ENCODE measurements at places on chromosomes 3 and 15.

GRCh38 chr15:70475407-70475781 lies 288.0 kb downstream of the UACA start:
- no peak for DNase-seq

GRCh38 chr15:40471808-40472150 lies 995 bp downstream of the CHST14 start:
- DNase-seq: no peak

DNA sequence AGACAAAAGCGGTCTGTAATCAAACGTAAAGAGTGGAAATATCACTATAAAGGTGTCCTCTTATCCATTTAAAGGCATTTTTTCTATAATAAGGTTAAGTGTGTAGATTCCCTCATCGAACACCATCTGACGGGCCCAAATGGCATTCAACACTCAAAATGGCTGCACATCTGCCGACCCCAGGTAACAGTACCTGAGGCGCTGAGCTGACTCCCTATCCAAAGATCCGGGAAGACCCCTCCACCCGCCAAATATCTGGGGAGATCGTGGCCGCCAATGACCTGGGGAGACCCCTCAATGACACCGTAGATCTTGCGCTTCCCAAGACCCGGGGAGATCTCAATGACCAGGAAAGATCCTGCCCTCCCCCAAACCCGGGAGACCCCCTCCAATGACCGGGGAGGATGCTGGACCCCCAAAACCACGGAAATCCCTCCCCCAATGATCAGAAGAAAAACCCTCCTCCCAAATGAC lies 476 bp downstream of the IP6K2 start:
- DNase-seq: no peak

GRCh38 chr3:123076112-123076495 lies 9.3 kb downstream of the PDIA5 start:
- no peak for DNase-seq

DNA sequence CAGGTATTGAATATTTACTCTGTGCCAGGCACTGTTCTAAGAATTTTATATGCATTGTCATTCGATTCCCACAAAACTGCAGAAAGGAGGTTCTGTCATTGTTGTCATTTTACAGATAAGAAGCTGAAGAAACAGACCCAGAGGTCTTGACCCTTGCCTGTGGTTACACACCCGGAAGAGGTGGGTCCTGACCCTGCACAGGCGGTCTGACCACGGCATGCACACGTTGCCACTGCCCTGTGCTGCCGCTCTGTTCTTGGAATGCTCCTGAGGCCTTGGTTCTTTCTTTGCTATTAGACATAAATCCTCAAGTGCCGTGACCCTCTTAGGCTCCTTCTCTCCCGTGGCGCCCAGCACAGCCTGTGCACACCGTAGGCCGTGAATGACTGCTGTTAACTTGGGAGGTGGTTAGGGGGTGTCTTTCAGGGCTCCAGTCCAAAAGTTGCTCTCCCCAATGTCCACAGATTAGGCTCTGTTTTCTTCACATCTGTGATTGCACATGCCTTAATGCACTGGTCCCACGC lies 74.1 kb upstream of the PLXNA1 start:
- DNase-seq: no peak

DNA sequence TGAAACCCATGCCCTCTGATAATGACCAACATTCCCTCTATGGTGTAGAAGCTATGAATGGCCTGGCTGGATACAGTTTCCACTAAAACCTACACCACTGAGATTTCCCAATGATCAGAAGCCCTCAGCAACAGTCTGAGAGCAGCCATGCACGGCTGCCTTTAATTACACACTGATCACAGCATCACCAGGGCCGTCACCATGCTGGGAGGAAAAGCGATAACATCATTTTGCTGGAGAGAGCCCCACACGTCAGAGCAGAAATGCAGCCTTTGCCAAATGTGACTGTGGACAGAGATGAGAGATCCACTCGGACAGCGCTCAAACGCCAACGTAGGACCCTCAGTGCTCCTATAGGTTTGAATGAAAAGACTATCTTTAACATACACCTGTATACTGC lies 135.0 kb downstream of the XXYLT1 start:
- no peak for DNase-seq

DNA sequence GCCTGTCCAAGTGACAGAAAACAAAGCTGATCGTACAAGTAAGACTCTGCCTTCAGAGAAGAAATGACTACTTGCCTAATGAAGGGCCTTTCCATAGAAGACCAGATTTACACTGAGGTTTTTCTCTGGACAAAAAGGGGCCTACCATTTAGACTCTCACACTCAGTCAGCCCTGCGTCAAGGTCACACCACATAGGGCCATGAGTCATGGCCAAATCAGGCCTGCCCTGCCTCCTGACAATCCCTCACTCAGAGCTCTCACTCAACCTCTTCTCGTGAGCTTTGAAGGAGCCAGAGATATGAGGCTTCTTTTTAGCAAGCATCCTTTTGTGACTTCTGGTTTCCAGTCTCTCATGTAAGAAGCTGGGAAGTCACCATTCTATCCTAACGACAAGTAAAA lies 68.1 kb upstream of the NMNAT3 start:
- no peak for DNase-seq

DNA sequence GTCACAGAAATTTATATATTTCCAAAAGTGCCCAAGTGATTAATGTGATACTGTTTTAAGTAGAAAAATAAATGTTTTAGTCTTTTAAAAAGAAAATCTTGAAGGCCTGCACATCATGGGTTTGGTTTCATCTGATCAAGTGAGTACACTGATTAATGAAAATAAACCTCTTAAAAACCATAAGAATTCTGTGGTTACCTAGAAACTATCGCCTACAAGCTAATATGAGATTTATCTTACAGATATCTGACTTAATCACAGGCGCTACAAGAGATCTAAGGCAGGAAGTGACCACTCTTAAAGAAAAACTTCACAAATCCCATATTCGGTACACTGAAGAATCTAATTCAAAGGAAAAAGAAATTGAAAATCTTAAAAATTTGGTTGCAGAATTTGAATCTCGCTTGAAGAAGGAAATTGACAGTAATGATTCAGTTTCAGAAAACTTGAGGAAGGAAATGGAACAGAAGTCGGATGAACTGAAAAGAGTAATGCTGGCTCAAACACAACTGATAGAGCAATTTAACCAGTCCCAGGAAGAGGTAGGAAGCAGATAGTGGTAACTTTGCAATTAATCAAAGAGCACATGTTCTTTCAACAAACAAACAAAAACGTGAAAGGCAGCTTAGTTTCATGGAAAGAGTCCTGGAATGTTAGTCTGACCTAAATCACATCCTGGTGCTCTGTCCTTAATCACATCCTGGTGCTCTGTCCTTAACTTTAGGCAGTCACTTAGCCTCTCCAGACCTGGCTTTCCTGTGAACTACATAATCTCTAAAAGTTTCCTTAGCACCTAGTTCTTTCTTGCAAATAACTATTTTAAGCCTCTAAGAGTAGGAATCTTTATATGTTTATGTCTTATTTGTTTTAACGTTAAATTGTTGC lies 131.8 kb downstream of the CCNL1 start:
- DNase-seq: no peak

DNA sequence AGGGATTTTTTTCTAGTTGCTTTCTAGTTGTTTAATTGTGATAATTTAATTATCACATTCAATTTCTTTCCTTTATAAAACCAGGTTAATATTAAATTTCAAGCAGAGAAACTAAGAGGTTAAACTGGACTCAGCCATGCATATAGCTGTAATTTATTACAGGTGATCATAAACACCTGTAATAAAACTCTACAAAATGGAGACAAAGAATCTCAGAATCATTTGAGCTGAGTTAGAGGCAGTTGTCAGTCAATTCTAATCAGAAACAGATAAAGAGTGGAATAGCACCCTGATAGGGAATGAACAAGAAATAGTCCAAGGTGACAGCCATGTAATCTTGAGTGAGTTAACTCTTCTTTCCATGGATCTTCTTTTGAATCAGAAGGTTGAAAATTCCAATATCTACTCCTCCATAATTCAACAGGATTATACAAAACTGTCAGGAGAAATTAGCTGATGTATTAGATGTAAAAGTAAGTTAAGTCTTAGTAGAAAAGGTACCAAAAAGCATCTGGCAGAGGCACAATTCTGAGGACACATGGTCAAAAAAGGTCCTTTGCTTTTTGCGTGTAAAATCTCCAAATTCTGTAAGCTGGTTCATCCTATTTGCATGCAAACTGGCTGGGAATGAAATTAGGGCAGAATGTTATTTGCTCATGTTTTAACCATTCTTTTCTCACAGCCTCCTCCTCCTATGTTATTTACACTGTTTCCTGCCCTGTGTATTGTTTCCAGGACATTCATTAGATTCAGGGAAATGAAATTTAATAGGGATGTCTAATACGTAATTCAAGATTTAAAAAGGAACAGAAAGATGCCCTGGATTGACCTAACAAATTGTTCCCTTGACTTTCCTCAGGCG lies 39.4 kb upstream of the B3GNT5 start:
- no peak for DNase-seq

DNA sequence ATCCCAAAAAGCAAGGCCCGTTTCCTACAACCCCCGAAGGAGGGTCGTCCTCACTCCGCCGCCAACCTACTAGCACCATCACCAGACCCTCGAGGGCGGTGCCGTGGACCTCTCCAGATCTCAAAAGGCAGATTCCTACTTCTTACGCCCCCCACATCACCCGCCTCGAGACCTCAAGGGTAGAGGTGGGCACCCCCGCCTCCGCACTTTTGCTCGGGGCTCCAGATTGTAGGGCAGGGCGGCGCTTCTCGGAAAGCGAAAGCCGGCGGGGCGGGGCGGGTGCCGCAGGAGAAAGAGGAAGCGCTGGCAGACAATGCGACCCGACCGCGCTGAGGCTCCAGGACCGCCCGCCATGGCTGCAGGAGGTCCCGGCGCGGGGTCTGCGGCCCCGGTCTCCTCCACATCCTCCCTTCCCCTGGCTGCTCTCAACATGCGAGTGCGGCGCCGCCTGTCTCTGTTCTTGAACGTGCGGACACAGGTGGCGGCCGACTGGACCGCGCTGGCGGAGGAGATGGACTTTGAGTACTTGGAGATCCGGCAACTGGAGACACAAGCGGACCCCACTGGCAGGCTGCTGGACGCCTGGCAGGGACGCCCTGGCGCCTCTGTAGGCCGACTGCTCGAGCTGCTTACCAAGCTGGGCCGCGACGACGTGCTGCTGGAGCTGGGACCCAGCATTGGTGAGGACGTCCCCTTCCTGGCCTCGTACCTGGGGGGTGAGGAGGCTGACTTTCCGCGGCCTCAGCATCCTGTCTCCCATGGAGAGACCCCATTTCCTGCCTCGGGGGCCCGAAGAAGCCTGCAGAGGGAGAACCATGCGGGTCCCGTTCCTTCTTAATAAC lies at the start of gene MYD88:
Gene MYD88, plus strand, starts transcription at position 313 of the 842 bp plus-strand sequence. Its CDS starts 40 bp downstream, at position 353.
- DNase-seq: no peak

GRCh38 chr3:178002113-178002512 lies 534.1 kb upstream of the KCNMB2 start:
- DNase-seq: no peak

DNA sequence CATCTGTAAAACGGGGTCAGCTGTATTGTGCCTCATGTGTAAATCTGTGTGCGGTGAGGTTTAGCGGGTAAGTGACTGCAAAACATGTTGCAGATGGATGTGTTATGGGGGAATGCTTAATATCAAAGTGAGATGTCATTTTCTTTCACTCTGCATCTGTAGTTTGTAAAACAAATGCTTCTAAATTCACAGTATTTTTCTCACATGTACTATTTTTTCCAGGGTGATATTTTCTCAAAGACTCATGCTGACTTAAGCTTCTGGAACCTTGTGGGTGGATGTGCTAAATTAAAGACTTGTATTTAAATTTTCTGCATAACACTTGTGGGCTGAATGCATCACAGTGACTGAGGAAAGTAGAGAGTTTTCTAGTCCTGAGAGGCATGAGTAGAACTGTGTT lies 115.2 kb upstream of the TP63 start:
- no peak for DNase-seq

DNA sequence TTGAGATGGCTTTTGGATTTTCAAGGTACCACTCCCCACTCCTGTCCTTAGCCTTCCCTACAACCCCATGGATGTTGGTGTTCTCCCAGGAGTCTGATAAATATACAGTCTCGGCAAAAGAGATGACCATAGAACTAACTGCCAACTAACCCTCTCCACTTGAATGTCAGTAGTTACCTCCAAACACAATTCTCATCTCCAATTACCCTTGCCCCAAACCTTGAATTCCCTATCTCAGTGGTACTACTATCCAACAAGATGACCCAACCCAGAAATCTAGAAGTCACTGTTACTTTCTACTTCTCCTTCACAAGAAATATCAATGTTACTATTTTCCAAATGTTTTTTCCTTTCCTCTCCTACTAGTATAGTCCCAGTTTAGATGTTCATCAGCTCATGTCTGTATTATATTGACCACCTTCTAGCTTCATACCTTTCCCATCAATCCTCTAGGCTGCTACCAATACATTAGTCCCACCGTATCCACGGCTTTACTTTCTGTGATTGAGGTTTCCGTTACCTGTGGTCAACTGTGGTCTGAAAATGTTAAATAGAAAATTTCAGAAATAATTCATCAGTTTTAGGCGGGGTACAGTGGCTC lies 38.1 kb downstream of the PIGB start:
- no peak for DNase-seq

DNA sequence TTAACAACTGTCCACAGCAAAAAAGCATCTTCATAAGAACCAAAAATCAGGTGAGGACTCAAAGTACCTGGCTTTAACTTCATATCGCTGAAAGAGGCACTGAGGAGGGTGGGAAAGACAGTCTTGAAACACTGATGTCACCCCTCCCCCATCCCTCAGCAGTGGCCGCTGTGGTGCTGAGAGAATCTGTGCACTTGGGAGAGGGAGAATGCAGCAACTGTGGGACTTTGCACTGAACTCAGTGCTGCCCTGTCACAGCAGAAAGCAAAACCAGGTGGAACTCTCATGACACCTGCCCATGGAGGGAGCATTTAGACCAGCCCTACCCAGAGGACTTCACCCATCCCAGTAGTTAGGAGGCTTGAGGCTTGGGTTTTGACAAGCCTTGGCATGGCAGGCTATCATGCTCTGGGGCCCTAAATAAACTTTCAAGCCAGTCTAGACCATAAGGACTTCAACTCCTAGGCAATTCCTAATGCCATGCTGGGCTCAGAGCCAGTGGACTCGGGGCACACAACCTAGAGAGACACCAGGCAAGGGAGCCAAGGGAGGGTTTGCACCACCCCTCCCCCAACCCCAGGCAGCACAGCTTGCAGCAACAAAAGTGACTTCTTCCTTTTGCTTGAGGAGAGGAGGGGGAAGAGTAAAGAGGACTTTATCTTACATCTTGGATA lies 6.1 kb upstream of the ZSCAN2 start:
- no peak for DNase-seq

DNA sequence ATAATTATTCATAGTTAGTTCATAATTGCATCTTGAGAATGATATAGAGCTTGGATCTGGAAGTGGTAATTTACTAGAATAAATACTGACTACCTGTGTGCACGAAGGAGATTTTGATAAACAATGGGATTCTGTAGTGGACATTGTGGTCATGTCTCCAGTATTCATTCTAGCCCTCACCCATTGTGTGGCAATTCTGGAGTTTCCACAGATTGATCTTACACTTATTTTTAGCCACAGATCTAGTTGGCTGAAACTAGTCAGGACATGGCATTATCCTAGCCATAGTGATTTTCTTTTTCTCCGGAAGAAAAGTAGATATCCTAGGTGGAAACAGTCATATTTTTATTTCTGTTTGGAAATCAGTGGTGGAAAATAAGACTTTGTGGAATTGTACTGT lies 833.1 kb downstream of the NAALADL2 start:
- DNase-seq: no peak

GRCh38 chr3:58336135-58336882 lies 3.6 kb downstream of the PXK start:
- DNase-seq: no peak

GRCh38 chr3:52636673-52637072 lies 49.0 kb downstream of the PBRM1 start:
- DNase-seq: no peak

- no peak for DNase-seq
These were observed 4.9 kb downstream of the CADPS start for GRCh38 chr3:62870321-62870720.
